ENCODE measurements at places on chromosomes 2 and 18. TPM values are rescaled to one million over a fixed set of nuclear protein-coding genes. Genes with fewer than 3 reads are reported as not detected.

DNA sequence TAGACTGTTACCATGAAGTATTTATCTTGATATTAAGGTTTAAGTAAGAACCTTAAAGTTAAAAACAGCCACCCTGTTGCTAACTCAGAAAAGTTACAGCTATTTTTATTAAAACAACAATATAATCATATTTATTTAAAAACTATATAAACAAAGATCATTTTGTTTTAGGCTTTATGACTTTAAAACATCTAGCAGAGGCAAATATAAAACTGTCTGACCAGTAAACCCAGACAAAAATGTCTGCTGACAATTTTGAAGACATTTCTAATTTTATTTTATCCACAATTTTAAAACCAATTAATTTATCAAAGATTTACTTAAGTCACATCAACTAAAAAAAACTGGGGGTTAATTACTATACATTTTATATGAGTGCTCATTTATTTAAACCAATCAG is 14.2 kb downstream of the RBM43 start:
- no peak for DNase-seq

- no peak for DNase-seq
Observed at GRCh38 chr2:128682266-128682665, 363.6 kb upstream of the HS6ST1 start.

GRCh38 chr2:223952280-223952968 is 4.8 kb upstream of the MRPL44 start:
- DNase-seq: no peak

GRCh38 chr2:30770816-30771576 is 36.2 kb downstream of the CAPN13 start:
- no peak for DNase-seq

GRCh38 chr2:60350791-60351190 is 202.7 kb downstream of the BCL11A start:
- DNase-seq: no peak

CD8A gene
- 6.5 TPM for total RNA-seq

- DNase-seq: no peak
Observed at GRCh38 chr2:86807468-86808275, 17.0 kb upstream of the CD8A start.

DNA sequence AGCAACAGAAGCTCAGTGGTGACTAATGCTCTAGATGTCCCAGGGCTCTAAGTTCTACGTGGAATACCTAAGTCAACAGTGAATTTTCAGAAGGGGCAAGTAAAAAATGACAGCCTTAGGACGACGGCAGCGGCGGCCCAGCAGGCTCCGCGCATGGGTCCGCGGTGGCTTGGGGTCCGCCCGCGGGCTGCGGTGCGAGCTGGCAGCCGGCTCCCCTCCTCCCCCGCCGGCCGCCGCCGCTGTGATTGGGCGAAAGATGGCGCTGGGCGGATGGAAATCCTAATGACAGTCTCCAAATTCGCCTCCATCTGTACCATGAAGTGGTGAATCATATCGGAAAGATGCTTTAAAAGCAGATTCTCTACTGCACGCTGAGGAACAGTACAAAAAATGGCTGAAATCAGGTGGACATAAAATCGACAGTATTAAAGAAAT is 74.7 kb downstream of the HNRNPLL start:
- no peak for DNase-seq

GAREM1 gene
- 32.5 TPM for total RNA-seq

DNA sequence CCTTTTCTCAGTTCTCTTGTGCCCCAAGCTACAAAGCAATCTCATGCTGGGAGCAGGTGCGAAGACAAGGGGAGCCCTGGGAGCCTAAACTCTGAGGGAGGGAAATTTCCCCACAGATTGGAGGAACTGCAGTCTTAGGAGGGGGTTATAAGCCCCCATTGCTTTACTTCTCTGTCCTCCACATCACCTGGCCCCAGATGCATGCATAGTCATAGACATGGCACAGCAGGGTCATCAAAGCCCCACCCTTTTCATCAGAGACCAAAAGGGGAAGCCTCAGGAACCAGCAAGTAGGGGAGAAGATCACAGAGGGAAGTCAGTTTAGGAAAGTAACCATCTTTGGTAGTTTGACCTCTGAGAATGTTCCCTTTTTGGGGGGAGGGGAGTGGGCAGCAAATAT is 33.7 kb downstream of the LANCL1 start:
- no peak for DNase-seq

MPV17 gene
- total RNA-seq: 66.1 TPM

DLGAP1 gene
- 1.5 TPM for total RNA-seq

GRCh38 chr2:37711831-37712230 is 40.4 kb upstream of the CDC42EP3 start:
- DNase-seq: no peak

DNA sequence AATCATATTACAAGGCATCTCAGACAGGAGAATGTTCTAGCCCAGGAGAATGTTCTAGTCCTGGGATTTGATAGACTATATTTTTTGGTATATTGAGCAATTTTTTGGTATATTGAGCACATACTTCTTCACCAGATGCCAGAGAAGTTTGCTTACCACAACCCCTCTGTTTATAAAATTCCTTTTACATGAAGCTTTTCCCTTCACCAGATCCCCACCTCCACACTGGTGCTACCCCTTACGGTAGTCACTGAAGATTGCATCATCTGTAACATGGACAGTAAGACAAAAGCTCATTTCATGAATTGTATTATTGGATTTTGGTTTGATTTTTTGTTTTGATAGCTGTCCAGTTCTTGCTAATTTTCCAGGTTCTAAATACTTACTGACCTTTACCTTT is 7.2 kb upstream of the HNMT start:
- no peak for DNase-seq

ANKZF1 gene
- 54.9 TPM for total RNA-seq

MOCOS gene
- total RNA-seq: 11.8 TPM

- no peak for DNase-seq
Observed at GRCh38 chr18:27728659-27729058, 448.3 kb downstream of the CDH2 start.

- DNase-seq: no peak
Observed at GRCh38 chr2:23703037-23703582, 223.8 kb downstream of the ATAD2B start.

GRCh38 chr18:3502650-3503049 is 52.7 kb downstream of the TGIF1 start:
- DNase-seq: no peak

All from esophagus squamous epithelium (tissue), 5 donors.